ENCODE measurements at places on chromosomes 5 and 9. TPM values are rescaled to one million over a fixed set of nuclear protein-coding genes. Genes with fewer than 3 reads are reported as not detected.

DNA sequence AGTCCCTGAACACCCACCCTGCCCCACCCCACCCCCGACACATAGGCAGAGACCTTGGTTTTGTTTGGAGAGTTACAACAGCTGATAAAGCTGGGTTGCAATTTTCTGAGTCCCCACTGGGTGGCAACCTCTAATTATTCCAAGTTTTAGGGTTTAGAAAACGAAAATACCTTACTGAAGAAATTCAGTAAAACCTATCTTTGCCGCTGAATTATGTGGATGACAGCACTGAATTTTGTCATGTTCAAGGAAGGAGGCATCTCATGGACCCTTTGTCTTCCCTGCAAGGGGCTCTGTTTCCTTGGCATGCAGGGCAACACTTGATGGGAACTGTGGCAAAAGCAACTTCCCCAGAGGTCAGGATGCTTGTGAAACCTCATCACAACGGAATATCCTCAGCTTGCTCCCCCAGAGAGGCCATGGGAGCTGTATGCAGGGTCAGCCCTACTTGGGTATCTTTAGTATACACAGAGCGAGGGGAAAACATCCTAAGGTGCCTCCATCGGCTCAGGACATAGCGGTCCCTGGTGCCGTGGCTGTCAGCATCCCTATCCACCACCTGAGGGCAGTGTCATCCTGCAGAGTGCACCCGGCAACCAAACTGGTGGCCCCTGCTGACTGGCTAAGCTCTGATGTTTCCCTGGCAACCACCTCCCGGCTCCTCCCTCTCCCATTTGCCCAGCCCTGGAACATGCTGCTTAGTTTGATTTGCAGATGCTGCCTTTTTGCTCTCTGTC lies 123.1 kb downstream of the RXRA start:
- DNase-seq, result peak; percentile 95

DNA sequence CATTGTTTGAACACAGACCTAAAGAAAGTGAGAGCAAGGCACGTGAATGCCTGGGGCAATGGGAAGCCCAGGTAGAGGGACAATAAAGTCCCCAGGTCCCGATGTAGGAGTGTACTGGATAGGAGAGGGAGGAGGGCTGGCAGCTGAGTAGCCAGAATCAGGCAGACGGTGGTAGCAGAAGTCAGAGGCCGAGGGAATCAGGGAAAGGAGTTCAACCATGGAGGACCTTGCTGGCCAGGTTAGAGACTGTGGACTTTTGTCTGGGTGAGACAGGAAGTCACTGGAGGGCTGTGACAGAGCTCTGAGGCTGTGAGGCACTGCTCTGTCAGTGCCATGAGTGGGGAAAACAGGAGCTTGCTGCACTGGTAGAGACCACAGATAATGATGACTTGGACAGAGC lies 248.2 kb downstream of the EFNA5 start:
- no peak for DNase-seq

HACD4 gene
- total RNA-seq, result 6.8 TPM

DROSHA gene
- total RNA-seq, result 68.2 TPM

DNA sequence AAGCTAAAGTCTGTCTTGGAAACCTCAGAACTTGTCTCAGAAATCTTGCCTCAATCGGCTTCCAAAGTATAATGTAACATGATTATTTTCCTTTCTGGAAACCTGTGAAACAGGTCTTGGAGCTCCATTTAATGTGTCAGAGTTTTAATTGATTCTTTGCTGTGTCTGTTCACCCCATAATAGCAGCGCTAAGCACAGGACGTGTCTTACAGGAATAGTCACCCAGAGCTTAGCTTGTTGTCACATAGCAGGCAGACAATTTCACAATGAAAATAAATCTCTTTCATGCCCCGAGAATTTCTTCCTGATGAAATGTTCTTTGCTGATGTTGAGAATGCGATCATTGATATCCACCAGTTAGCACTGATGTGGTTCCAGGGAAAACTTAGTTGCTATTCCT lies 40.2 kb upstream of the PTPN3 start:
- DNase-seq, result no peak

DNA sequence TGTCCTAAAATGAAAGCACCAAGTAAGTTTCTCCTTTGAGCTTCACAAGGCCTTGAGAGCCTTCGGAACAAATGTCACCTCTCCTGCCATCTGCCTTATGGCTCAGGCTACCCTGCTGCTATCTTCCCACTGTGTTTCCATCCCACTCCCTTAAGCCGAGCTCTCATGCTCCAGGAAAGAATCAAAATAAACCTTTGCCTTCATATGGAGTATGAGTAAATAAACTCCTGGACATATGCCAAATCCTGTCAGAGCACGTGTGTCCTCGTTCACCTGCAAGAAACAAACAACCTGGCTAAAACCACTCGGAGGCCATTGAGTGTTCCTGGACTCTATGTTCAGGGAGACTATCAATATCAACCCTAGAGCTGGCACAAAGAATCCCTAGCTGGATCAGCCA lies 122.3 kb upstream of the CCDC112 start:
- DNase-seq, result no peak

FGF1 gene
- 24.4 TPM for total RNA-seq

DNA sequence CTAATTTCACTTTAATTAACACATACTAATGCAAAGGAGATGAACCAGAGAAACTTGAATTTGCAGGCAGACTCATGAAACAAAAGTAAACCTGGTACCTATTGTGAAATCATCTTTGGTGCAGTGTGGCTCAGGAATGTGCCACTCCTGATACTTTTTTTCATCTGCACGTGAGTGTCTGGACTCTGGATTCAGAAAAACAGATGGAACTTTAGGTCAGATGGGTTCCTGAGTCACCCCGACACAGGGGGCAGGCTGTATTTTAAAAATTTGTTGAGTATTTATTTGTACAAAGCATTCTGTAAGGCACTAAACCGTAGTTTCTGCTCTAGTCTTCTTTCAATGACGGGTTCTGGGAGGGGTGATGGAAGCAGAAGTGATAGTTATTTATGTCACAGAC lies 52.2 kb upstream of the TUT7 start:
- no peak for DNase-seq

OR1J2 gene
- total RNA-seq, result not detected

DNA sequence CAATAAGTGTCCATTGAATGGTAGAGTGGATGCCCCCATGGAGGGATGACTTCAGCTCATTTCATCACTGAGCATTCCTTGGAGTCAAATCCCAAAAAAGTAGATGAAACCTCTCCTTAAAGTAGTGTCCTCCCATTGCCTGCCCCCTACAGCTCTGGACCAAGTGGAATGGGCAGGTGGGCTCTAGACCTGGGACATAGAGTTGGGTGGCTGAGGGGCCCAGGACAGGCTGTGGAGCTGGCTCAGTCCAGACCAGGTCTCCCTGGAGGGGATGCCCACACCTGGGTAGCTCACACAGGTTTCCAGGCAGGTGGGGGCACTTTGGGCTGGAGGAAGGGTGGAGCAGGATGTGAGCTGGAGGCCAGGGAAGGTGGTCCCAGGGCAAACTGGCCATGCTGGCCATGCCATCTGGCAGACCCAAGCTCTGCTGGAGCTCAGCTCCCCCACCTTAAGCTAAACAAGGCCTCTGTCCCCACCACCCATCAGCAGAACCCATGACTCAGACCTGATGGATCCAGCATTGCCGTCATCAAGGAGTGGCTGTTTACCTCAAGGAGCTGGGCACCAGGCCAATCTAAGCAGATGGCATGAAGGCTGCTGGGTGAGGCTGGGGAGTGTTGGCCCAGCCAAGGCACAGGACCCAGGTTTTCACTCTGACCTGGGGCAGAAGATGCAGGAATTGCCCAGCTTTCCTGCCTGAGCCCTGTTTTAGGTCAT lies 6.2 kb upstream of the SPINK4 start:
- DNase-seq, result no peak

GRCh38 chr9:120916991-120917880 lies 9.4 kb downstream of the TRAF1 start:
- DNase-seq, result no peak

DNA sequence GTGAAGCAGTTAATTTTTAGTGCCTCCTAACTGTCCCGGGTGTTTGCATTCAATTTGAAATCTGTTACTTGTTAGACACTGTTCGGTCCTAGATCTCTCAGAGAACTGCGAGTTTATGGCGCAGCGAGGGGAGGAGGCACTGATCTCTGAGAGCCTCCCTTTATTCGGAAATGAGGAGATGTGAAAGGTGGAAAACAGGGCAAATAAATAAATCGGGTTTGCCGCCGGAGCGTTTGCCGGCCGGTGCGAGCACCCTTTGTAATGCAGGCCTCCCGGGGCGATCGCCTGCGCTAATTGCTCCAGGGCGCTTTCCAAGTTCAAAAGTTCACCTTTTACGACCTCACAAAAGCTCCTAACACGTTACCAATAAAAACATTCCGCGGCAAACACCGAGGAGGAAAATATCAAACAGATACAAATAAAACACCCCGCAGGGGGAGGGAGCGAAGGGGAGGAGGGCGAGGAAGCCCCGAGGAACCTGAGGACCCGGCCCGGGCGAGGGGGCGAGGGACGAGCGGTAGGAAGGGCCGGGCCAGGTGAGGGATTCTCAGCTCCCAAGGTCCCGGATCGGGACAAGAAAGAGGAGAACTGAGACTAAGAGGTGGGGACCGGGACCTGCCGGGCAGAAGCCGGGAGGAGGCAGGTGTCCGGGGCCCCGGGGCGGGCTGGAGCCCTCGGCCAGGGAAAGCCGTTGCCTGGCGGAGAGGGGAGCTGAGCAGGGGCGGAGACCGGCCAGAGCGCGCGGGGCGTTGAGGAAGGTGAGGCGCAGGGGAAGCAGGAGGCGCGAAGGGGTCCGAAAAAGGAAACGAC lies 1.4 kb downstream of the NR6A1 start:
- DNase-seq, result no peak

- no peak for DNase-seq
Observed at GRCh38 chr5:67857502-67857901, 358.1 kb upstream of the PIK3R1 start.

DNA sequence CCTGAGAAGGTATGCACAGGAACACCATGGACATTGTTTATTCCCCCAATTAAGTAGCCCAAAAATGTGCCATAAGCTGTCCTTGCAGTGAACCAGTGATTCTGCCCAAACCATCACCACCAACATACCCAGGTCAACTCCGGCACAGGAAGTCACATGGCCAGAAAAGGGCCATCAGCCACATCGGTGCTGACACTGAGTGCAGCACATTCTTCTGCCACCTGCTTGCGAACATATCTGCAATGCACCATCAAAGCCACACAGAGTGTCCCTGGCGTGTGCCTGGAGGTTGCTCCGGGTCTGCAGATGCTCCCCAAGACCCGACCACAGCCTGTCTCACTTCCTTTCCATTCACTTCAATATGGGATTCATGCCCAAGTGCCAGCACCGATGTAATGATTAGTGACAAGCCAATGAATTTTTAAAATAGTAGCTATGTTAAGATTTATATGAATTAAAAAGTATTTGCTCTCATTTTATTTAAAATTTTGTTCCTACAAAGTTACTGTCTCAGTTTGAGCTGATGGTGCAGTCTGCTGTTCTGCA lies 37.6 kb downstream of the SYK start:
- no peak for DNase-seq

- no peak for DNase-seq
Observed at GRCh38 chr9:74275872-74276508, 221.1 kb upstream of the RORB start.

DNA sequence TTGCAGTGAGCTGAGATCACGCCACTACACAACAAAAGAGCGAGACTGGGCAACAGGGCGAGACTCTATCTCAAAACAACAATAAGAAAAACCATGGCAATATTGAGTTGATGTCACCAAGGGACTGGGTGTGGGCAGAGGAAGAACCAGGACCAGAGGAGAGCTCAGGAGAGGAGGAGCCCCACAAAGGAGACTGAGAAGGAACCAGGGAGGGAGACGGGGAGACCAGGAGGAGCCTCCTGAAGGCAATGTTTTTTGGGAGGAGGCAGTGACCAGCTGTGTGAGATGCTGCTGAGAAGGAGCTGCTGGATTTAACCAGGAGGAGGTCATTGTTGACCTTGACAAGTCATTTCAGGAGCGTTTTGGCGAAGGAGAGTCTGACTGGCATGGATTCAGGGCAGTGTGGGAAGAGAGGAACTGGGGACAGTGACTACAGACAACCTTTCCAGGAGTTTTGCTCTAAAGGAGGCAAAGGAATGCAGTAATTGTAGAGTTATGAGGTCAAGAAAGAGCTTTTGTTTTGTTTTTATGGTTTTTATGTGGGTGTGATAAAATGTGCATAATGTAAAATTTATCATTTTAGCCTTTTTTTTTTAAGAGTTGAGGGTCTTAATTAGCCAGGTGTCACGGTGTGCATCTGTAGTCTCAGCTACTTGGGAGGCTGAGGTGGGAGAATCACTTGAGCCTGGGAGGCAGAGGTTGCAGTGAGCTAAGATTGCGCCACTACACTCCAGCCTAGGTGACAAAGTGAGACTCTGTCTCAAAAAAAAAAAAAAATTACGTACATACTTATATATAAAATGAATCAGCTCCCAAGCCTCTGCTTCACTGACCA lies 17.9 kb downstream of the TRUB2 start:
- DNase-seq, result no peak

DNA sequence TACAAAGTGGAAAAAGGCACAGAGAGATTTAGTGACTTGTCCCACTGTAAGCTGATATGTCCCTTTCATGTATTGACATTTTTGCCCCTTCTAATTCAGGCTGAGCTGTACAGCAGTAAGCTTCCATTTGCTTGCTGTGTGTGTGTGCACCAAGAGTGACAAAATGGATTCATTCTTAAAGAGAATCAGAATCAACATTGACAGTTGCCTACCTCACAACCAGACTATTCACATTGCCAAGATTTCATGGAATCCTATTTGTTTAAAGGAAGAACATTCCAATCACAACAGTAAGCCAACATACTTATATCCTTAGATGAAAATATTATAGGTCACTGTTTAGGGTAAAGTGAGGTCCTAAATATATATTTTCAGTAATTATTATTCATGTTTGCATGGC lies 102.6 kb downstream of the TMEM232 start:
- no peak for DNase-seq

NR4A3 gene
- total RNA-seq, result 12.8 TPM

MLANA gene
- not detected for total RNA-seq

CARTPT gene
- not detected for total RNA-seq

GRCh38 chr5:141514330-141515133 lies 25.7 kb downstream of the PCDHGC5 start:
- DNase-seq, result no peak

DNA sequence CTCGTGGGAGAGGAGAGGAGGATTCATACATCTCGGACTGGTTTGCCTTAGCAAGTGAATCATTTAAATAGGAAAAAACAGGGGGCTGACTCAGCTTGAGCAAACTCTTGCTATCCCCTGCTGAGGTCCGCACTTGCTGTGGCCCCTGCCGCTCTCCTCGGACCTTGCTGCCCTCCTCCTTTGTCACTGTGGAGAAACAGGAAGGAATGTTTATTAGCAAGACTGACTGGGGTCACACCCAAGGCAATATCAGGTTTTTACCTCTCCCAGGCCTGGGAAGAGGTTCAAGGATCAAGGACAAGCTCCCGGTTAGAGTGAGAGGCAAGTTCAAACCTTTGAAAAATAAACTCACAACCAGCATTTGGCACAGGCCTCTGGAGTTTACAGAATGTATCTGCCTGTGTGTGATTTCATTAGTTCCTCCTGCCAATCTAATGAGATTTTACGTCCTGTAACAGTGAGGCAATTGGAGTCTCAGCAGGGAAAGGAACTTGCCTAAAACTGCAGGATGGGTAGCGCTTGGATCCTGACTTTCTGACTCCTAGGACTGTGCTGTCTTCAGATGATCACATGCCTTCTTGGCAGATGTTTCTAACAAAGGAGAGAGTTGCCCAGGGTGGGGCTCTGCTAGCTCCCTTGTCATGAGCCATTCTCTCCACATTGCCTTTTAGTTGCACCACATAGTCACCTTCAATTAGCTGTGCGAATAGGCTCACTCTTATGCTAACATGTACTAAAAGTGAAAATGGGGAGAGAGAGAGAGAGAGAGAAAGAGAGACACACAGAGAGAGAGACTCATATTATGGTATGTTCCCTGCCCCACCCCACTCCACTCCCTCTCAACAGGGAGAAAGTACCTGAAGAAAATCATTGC lies 108.6 kb upstream of the CDKN2B start:
- no peak for DNase-seq

CEL gene
- 4.5 TPM for total RNA-seq

Measured in aorta (tissue), 5 donors.